Stimulated activated CD8-positive, alpha-beta memory T cell treated with anti-CD3 and anti-CD28 coated beads, Interleukin-12 subunit alpha, Interleukin-12 subunit beta, amount 100 ng/mL, for 1 hour (primary cell): ENCODE measurements at places on chromosomes 5 and 9.

DNA sequence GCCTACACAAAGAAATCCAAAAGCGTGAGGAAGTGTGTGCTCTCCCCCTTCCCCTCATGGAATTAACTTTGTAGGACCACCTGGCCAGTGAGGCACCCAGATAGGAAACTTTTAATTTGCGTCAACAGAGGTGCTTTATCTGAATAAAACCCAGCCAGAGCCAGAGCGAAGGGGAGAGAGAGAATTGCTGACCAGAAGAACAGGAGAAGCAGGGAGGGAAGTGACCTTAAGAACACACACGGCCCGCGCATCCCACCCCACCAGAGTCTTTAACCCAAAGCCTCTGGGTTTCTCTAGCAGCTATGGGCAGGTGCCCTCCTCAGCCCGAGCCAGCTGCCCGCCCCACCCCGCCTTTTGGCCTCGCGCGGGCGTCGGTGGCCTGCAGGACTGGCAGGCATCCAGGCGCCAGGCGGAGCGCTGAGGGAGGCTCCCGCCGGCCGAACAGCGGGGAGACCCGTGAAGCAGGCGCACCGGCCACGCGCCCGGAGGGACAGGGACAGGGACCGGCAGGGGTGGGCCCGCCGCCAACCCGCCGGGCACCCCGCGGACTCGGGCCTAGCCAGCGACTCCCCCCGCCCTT, 580 bp downstream of the ERAP1 start:
- DNase-seq = no peak

DNA sequence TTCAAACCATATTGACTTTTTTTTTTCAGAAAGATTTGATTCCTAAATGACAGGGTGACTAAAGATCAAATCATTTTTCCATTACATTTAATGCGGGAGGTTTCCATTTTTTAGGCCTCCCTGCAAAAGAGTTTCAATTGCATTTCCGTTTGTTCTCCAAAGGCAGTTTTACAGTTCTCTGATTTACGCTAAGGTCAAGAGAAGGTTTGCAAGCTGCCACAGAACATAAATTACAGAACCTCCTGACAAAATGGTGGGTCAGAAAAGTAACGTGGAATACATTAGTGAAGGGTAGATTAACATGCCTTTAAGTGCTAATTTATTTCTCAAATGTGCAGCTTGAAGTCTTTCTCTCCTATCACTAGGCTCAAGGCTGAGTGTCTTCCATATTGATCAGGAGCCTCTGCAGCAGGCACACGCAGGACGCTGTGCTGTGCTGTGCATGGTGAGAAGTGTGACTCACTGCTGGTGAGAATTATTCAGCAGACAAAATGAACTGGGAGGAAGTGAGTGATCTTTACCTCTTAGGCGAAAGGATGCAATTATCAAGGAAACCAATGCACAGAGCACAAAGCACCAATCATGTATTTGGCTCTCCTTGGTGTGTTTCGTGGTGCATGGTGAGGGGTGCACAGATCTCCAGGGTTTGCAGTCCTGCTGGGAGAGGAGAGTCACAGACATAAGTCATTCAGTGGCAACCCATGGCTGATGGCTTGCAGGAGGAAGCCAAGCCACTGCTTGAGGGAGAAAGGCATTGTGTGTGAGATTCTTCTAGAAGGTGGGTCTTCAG, 136.3 kb downstream of the TENT4A start:
- DNase-seq = no peak

DNA sequence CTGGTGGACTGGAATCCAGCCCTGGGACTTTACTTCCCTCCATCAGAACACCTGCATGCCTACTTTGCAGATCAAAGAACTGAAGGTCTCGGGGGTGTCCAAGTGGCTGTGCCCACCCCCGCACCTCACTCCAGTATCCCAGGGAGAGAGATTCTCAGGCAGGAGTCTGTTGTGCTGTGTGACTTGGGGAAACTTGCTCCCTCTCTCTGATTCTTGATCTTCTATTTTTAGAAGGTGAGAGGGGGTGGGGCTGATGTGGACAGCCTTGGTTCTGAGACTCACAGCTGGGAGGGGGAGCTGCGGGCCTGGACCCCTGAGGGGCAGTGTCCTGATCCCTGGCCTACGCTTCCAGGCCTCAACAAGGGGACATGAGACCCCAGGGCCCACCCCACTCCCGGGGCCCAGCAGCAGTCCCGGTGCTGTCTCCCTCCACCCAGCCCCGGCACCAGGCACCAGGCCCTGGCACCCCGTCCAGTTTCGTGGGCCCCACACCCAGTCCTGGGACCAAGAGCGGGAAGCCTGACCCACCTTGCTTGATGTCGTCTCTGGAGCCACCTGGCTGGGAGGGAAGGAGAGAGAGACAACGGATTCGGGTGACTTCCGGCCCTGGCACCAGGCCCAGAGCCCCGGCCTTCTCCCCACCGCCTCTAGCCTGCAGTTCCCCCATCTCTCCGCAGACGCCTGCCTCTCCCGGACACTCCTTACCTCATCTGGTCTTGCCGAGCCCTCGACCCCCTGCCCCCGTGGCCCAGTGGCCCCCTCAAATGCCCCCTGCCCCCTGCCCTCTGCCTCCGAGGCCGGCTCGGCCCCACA, 74.0 kb upstream of the SPTLC1 start:
- DNase-seq = no peak

DNA sequence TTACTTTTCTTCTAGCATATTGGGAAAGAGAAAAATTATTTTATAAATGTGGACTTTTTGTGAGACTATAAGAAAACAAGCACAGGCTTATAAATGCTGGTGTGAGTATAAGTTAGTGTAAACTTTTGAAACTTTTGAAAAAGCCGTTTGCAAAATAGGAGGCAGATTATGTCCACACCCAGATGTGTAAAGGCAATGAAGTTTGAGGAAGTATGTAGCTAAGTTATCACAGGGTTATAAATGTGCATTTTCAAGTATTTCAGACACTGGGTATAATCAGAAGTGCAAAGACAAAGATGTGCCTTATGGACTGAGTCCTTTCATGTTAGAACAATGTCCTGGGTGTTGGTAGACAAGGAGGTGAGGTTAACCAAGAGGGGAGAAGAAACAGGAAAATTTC, 85.5 kb downstream of the ANXA1 start:
- DNase-seq = no peak

GRCh38 chr9:31606678-31607077, 777.8 kb upstream of the ACO1 start:
- DNase-seq = no peak

DNA sequence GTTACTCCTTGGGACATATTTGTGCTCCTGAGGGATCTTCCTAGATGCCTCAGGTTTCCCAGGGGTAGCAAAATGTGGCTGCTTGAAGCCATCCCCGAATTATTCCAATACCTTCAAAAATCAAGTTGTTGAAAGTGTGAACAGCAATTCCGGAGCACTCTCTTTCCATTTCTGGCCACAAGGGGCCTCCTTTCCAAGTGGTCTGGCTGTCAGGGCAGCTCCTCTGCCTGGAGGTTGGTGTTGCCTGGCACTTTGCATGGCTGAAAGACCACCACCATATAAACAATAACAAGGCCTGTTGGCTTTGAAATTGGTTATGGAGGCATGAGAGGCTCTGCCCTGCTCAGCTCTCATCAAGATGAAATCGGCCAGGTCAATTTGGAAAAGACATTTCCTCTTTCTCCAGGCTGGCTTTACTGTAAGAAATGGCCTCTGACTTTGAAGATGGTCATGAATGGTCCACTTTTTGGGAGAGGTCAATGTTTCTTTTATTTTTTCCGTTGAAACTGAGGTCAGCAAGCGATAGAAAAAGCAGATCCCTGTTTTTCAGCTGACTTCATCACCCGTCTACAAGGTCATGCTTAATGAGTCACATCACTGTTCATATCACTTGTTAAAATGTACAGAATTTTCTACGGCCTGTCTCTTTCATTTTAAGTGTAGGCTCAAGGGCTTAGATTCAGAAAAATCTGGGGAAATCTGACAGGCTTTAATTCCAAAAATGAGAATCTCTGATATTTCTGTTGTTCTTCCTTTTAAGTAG, 481.1 kb upstream of the ZNF608 start:
- DNase-seq = no peak

- no peak for DNase-seq
These were observed 182.2 kb downstream of the TMC1 start for GRCh38 chr9:72703574-72703973.

DNA sequence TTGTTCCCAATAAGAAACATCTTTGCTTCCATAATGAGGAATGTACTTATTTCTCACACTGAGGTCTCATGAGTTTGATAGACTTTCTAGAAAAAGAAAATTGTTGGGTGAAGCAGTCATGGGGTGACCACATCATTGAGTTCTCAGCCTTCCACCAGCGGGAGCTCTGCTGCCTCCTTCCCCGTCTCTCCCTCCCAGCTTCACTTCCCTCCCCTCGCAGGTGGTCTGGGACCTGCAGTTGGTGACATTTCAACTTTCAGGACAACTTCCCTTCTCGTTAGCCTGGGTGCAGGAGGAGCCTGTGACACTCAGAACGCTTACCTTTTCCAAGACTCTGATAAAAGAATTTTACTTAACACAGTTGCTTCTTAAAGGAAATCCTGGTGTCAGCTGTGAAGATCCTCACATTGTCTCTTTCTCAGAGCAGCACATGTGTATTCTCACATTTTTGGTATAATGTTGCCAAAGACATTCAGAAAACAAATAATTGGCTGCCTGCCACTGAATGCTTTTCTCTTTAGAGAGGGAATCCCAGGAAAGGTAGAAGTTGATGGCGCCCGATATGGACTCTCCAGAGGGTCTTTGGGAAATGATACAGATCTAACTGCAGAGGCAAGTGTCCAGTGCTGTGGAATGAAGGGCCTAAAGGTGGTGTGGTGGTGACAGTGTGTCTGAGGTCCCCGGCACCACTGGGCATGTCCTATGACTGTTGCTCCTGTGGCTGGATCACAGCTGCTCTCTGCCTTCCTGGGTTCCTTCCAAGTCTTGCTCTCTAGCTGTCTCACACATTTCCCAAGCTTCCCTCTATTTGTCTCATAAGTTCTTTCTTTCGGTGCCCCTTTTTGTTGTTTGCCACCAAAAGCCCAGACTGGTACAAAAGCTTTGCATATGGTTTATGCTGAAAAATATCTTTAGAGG, 238.1 kb downstream of the GAS1 start:
- no peak for DNase-seq

DNA sequence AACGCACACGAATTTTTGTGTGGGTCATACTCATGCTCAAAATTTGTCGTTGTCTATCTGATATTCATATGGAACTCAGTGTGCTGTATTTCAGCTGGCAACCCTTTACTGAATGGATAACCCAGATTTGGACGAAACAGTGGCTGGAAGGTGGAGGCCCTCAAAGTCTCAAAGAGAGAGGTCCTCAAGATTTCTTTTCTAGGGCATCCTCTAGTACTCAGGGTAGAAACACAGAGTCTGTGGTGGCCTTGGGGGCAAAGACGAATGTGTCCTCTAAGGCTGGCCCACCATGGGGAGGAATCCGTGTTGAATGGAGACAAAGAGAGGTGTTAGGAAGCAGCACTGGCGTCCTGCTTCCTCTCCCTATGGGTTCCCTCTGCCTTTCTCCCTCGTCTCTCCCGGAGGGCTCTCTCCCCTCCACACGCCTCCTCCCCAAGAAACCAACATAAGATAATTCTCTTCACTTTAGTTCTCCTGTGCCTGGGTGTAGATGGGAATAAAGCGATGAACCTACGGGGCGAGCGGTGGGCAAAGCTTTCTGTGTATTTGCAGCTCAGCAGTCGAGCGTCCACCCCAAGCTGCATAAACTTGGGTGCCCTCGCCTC, 333.7 kb downstream of the CWC27 start:
- no peak for DNase-seq

GRCh38 chr5:180804129-180804618, 1.6 kb upstream of the MGAT1 start:
- DNase-seq = no peak

GRCh38 chr9:98801969-98802371, 5.5 kb upstream of the GALNT12 start:
- no peak for DNase-seq

DNA sequence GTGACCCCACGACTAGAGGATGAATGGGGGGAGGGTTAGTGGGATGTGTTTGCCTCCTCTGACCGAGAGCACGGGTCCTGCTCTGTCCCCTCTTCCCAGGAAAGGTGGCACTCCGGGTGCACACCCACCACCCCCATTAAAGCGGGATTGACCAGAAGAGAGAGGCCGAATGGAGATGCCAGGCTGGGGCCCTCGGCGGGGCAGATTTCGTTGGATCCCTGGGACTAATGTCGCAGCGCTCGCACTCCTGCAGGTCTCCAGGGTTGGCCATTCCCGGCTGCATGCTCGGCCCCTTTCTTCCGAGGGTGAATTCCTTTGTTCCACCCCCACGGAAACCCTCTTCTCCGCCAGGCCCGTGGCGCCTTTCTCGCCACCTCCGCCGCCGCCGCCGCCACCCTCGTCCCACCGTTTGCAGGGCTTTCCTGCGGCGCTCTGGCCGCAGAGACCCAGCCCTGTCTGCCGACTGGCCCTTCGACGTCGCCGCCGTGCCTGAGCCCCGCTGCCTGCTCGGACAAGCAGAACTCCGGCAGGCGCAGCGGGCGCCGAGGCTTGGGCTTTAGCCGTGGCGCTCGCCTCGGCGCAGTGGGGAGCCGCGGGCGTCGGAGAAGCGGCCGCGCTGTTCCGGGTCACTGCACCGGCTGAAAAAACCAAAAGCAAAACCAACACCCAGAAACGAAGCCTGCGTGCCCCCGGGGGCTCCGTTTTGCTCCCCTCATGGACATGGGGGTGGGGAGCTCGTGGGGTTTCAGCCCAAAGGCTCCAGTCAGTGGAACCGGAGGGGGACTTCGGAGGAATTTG, 11.8 kb downstream of the LMX1B start:
- DNase-seq = no peak

DNA sequence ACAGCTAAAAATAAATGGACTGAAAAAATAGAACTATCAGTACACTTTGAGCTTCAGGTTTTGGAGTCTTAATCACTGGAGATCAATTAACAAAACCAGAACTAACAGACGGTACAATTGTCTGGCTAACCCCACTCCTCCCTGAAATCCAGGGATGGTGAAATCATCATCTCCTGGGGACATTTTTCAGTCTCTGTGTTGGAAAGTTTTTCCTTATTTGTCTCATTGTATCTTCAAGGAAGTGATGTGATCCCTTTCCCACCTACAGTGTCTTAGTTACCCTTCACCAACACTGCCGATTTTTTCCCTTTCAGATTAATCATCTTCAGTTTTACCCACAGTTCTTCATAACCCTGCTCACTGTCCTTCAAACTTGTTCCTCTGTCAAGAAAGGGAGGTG, 81.9 kb downstream of the MAP1B start:
- DNase-seq = no peak

DNA sequence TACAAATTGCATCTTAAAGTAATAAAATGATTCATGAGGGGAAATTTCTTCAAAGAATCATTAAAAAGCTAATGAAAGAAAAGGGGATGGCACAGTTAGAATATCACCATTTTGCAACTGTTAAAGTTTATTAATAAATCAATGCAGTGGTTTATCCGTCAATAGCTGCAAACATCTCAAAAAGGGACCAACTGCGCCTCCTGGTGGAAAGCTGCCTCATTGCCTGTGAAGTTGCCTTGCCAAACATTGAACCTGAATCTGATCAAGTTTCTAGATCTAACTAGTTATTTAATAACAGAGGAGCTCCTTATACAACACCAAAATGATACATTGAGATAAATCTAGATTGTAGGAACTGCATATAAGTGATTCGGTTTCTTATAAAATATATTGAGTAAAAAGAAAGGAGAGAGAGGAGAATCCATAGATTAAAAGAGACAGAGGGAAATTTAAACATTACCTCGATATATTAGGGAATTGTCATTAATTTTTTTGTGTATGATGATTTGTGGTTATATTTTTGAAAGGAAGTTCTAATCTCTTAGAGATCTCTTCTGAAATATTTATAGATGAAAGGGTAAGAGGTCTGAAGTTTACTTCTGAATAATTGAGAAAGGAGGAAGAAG, 6.9 kb upstream of the NDUFB6 start:
- peak; percentile 73 for DNase-seq

- DNase-seq = no peak
These were observed 21.6 kb downstream of the NCS1 start for GRCh38 chr9:130193531-130194377.

GRCh38 chr5:25362799-25363198, 718.0 kb upstream of the CDH10 start:
- no peak for DNase-seq
